Sigmoid colon (tissue), 7 donors: ENCODE measurements at places on chromosomes 2 and 18. TPM values are rescaled to one million over a fixed set of nuclear protein-coding genes. Genes with fewer than 3 reads are reported as not detected.

Gene CD8A
- 0.69 TPM for polyA plus RNA-seq

Gene IL1RN
- polyA plus RNA-seq: 19.9 TPM

DNA sequence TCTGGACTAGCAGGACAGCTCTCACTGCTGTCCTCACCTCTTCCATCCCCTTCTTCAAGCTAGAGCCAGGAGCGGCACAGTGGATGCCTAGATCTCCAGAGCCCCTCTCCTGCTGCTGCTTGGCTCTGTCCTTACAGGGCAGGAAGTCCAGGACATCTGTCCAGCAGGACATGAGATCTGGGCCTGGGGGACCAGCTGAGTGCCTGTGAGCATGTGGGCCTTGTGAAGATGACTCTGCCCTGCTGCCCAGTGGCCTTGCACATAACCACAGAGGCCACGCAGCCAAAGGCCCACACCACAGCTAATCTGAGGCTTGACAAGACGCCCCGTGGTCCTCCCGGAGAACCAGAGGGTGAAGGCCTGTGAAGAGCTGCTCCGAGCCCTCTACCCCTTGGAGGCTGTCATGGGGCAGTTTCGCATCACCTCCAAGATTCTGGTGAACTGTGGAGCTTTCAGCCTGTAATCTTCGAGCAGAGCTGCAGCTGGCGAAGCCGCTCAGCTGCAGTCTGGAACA, 516.7 kb upstream of the HS6ST1 start:
- DNase-seq: no peak

- no peak for DNase-seq
Observed at GRCh38 chr2:231936491-231936890, 10.3 kb upstream of the NPPC start.

- DNase-seq: no peak
Observed at GRCh38 chr2:208025814-208026184, 472 bp upstream of the PLEKHM3 start.

DNA sequence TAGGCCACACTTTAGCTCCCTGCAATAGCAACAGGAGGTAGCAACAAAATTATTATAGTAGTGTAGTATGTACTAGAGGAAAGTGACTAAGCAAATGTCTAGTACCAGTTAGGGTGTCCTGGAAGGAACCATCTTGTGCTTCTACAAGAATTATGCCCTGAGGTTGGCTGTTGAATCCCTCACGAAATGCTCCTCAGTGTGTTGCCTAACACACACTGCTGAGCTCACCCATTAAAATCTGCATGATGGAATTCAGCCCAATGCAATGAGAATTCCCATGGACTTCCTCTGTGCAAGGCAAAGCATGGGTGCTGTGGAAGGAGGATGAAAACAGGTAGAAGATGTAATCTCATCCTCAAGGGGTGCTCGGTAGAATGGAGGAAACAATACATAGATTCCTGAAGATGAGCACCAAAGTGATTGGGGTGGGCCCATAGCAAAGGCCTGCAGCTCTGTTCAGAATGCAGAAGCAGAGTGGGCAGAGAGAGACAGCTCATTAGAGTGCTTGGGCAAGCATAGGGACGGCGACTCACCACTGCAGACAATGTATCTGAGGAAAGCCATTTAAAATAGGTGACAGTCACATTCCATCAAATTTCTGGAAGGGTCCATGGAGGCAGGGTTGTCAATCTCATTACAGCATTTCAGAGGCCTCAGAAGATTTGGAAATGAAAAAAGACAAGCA, 1.2 kb upstream of the UGT1A7 start:
- DNase-seq: no peak

GRCh38 chr2:3121601-3122000, 256.0 kb downstream of the EIPR1 start:
- no peak for DNase-seq

Gene YPEL5
- 132 TPM for polyA plus RNA-seq
